ENCODE measurements at places on chromosomes 12 and 14.

DNA sequence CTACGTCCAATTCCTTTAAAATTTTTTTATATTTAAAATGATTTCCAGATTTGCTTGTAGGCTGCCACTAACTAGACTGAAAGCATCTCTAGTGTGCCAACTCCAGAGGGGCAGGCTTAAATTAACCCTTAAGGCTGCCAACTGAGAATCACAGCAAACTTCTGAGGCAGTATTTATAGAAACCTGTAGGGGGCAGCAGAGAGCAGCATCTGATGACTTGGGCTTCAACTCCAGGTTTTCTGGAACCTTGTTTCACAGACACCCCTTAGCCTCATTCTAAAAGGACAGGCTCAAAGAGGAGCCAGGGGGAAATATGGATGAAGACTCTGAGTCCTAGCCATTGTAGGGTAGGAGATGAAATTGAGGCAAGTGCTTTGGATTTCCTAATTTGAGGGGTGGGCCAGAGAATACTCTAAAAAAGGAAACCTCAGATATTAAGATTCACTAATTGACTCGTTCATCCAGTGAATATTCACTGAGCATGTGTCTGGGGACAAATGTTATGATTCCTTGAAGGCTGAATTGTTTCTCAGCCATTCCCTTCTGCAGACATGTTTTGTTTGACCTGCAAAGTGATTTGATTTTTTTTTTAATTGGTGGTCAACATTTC lies 63.3 kb upstream of the HSPB8 start:
- peak; percentile 47 for DNase-seq

DNA sequence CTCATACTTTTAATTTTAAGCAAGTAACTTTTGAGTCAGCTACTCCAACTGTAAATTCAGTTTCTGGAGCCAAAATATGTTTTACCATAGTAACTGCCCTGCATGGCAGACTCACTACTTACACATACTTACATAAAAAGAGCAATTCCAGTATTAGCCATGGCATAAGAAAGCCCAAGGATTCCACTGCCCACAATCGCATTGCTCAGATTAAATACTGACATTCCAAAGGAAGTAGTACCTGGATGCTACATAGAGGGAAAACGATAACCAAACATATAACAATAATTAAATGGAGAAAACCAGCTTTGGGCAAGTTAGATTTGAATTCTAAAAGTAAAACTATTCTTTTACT lies 2.2 kb downstream of the SLC38A2 start:
- no peak for DNase-seq

GRCh38 chr12:120687578-120688289 lies 785 bp downstream of the MLEC start:
- no peak for DNase-seq

GRCh38 chr12:90922145-90922627 lies 32.8 kb downstream of the CCER1 start:
- no peak for DNase-seq

GRCh38 chr14:36510874-36511273 lies 9.2 kb downstream of the NKX2-1 start:
- no peak for DNase-seq

GRCh38 chr12:123056709-123057108 lies 76.2 kb downstream of the ARL6IP4 start:
- DNase-seq = no peak

- DNase-seq = no peak
These were observed 3.2 kb upstream of the HDAC7 start for GRCh38 chr12:47822863-47823262.

DNA sequence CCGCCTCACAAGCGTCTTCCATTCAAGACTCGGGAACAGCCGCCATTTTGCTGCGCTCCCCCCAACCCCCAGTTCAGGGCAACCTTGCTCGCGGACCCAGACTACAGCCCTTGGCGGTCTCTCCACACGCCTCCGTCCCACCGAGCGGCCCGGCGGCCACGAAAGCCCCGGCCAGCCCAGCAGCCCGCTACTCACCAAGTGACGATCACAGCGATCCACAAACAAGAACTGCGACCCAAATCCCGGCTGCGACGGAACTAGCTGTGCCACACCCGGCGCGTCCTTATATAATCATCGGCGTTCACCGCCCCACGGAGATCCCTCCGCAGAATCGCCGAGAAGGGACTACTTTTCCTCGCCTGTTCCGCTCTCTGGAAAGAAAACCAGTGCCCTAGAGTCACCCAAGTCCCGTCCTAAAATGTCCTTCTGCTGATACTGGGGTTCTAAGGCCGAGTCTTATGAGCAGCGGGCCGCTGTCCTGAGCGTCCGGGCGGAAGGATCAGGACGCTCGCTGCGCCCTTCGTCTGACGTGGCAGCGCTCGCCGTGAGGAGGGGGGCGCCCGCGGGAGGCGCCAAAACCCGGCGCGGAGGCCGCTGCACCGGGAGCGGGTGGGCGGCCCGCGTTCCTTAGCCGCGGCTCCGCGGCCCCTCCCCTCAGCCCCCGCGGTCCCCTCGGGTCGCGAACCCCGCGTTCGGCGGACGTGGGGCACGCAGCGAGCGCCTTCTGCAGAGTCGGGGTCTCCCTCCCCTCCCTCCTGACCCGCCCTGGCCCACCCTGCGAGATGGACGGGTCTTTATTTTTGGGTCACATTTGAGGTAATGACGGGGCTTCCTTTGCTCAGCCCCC lies at the start of gene UBC:
UBC (minus strand) TSS at position 259 of the 847 bp plus-strand sequence. CDS start 879 bp downstream, outside the sequence.
- DNase-seq = peak; percentile 89

GRCh38 chr14:35285168-35286002 lies 6.8 kb upstream of the PSMA6 start:
- no peak for DNase-seq

GRCh38 chr14:71852181-71852580 lies 80.0 kb upstream of the RGS6 start:
- DNase-seq = no peak

DNA sequence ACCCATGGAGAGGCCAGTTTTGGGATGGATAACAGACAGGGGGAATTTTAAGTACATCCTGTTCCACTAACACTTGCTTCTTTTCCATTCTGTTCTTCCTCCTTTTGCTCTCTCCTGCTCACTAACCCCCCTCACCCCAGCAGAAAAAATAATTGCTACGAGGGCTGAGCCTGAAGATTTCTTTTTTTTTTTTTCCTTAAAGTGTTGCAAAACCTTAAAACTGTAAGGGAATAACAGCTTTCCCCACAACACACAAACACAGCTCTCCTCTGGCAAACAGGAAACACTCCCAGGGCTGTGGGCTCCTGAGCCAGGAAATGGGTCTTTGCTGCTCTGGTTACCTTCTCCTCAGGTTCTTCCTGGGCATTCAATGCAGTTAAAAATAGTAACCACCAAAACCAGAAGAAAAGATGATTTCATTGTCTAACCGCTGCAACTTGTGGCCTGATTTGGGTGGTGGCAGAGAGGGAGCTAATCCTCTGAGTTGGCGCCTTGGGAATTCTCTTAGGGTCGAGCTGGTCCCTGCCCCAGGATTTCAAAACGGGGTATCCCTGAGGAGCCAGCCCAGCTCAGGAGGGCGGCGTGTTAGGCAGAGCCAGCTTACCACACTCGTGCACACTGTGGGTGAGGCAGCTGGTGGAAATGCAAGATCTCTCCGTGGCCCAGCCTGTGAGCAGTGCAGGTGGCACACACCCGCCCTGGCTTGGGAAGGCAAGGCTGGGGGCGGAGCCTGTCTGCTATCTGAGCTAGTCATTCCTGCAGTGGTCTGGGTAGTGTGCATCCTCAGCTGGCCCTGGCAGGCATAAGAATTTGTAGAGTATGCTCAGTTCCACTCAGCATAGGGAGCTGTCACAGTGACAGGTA lies 17.1 kb upstream of the EMP1 start:
- peak; percentile 28 for DNase-seq

- DNase-seq = no peak
These were observed 748.3 kb downstream of the C12orf50 start for GRCh38 chr12:87280893-87281292.

GRCh38 chr12:46024099-46024498 lies 33.7 kb upstream of the SCAF11 start:
- DNase-seq = no peak

DNA sequence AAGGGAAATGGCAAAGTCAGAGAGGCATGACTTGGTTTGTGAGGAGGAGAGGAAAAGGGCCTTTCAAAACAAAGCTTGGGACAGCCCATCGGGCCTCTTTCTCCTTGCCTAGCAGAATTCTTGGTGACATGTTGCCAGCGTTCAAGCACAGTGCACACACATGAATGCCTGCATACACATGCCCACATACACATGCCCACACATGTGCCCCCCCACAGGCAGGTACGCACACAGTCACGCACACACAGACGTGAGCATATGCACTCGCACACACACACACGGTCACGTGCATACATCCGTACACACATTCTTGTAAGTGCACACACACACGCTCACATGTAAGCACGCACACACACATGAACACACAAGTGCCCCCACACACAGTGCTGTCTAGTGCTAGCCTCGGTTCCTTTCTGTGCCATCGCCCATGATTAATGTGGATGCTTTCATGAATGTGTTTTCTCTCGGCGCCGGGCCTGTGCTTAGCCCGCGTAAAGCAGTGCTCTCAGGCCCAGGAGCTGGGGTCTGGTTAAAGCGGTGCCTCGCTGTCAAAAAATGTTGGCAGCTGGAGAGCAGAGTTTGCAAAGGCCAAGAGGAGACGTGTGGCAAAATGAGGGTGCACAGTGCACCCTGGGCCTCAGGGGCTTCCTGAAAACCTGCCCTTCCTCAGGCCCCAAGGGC lies 328.8 kb upstream of the DIO3 start:
- DNase-seq = no peak

DNA sequence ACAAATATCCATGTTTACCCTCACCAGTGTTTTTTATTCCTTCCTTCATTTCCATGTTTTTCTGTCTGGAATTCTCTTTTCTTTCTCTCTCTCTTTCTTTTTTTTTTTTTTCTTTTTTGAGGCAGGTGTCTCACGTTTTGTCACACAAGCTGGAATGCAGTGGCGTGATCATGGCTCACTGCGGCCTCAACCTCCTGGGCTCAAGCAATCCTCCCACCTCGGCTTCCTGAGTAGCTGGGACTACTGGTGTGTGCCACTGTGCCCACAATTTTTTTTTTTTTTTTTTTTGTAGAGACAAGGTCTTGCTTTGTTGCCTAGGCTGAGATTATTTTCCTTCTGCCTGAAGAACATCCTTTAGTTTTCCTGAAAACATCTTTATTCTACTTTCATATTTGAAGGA lies 15.0 kb upstream of the AMIGO2 start:
- DNase-seq = no peak

DNA sequence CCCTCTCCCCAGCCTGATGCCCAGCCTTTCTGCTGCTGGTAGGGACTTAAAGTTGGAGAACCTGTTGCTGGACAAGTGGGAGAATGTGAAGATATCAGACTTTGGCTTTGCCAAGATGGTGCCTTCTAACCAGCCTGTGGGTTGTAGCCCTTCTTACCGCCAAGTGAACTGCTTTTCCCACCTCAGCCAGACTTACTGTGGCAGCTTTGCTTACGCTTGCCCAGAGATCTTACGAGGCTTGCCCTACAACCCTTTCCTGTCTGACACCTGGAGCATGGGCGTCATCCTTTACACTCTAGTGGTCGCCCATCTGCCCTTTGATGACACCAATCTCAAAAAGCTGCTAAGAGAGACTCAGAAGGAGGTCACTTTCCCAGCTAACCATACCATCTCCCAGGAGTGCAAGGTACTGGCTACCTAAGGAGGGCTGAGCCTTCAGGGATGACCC lies 1.6 kb downstream of the TSSK4 start:
- no peak for DNase-seq

DNA sequence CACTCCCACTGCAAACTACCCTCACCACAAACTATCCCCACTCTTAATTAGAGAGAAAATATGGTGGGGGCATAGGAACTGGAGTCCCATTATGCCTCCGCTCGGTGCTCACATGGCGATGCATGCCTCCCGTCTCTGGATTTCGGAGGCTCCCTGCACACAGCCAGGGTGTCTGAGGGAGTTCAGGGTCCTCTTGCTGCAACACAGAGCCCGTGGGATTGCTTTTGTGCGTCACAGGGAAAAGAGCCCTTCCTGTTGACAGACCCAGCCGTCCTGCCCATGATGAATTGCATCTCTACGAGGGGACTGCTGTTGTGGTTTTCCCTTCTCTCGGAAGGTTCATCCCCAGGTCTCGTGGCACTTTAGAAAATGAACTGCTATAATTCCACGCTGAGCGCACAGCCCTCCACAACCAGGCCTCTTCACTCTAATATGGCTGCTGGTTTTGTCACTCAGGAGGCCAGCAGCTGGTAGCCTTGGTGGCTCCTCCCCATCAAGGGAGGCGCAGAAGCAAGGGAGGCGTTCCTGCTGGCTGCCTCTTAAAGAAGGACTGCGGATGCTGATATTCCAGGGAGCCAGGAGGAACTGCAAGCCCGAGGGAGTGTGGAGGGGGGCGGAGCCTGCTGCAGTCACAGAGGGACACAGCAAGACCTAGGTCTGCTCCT lies 158.0 kb downstream of the KCNA5 start:
- DNase-seq = peak; percentile 91

DNA sequence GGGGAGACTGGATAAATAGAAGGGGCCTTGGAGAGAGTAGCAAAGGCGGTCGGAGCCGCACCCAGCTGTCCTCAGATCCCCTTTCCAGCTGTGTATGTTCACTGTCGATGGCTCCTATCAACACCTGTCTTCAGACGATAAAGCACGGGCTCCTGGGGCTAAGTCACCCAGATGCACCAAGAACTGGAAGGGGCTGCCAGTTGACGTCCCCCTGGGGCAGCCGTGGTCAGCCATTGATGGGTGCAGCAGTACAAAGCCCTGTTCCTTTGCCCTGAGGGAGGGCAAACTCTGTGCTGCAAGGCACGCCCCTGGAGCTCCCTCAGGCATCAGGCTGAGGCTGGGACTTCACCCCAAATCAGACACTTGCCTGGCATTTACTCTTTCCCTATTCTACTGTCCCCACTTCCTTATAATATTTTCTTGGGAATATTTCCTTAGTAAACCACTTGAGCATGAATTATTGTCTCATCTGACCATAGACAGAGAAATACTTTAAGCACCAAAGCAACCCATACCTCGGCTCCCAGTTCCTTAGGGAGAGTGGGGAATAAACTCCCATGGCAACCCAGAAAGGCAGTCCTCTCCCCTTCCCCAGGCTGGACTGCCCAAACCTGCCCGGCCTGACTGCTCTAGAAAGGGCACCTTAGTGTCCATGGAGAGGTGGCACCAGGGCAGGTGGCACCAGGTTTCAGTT lies 59.6 kb upstream of the SCN8A start:
- no peak for DNase-seq

GRCh38 chr12:68667896-68668295 lies 18.9 kb upstream of the NUP107 start:
- DNase-seq = no peak

GRCh38 chr12:104928036-104928745 lies 29.9 kb downstream of the SLC41A2 start:
- no peak for DNase-seq

- DNase-seq = no peak
These were observed 6.0 kb upstream of the TEX52 start for GRCh38 chr12:2862876-2863275.

GRCh38 chr14:106792543-106792942 lies 1266.2 kb downstream of the TMEM121 start:
- no peak for DNase-seq
